ENCODE measurements at places on chromosomes 5 and 9. TPM values are rescaled to one million over a fixed set of nuclear protein-coding genes. Genes with fewer than 3 reads are reported as not detected.

DNA sequence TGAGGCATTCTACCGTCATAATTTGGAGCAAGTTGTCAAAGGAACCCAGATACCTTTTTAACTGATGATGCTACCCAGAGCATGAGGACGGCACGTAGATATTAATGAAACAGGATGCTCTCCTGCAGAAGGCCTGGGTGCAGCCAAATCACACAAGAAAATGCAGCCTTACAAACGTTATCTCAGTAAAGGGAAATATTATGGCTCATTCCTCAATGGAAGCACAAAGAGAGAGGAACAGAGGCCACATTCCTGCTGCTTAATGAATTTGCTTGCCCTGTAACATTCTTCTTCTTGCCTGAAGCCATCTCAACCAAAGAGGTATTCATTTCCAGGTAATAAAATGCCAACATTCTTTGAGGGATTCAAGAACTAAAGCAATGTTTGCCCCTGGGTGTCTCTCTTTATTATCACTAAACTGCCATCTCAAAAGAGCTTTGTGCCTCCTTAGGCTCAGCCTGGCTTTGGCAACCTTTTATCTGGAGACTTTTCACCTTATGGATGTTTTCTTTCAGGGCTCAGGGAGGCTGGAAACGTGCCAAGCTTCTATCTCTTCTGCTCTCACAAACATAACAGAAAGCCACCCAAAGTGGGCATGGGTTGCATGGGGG is 92.9 kb downstream of the TNC start:
- DNase-seq = peak; percentile 52

GRCh38 chr5:18068826-18069225 is 434.6 kb downstream of the TAF11L14 start:
- no peak for DNase-seq

- no peak for DNase-seq
Observed at GRCh38 chr5:130514984-130515690, 610.9 kb downstream of the CHSY3 start.

DNA sequence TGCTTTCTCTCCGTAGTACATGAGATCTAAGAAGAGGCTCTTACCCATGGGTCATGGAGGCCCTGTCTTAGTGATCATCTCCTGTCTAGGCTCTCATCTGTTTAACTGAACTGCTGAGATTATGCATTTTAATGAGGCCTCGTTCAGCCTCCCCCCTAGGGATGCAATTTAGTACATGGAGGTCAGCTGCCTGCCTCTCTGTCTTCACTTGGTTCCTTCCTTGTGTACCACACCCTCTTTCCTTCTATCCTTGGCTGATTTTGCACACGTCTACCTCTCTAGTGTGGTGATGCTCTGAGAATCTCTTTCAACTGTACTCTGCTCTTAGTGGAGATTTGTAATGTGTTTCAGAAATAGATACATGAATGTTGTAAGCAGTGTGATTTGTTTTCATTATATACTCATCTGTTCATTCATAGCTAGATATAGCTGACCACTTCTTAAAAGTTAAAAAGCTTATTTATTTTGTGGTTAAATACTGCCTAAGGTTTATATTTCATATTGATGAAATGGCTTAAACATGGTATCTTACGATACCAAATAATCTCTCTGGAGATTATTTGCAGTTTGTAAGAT is 3.5 kb upstream of the ACTBL2 start:
- DNase-seq = no peak

The NINJ1 gene
- 35.6 TPM for total RNA-seq

The ENTPD2 gene
- total RNA-seq = 3.4 TPM

DNA sequence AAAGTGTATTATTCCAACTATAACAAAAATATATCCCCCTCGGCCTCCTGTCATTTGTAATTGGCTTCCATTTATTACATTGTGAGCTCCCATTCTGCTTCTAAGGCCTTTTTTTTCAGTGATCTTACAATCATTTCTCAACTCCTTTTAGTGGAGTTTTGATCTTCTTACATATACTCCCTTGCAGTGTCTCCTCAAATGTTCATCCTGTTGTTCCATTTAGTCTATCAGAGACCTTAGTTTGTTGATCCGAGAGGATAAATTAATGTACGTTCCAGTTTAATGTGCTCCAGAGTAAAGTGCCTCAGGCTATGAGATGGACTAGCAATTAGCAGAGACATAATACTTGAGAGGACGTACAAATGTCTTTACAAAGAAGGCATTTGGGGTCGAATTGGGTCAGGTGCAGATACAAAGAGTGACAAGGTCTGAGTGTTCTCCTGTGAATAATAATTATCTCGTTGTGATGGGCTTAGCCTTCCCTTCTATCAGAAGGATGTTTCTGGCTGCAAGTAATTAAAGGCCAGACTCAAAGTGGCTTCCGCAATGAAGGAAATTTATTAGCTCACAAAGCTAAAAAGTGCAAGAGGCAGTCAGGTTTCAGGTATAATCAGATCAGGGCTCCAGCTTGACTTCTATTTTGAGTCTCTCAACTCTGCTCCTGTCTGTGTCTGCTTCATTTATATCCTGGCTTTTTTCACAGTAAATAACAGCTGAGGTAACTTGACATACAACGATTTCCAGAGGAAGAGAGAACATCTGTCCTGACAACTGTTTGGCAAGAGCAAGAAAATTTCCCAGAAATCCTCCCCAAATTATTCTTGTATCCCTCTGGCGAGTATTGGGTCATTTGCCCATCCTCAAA is 30.1 kb downstream of the ARRDC3 start:
- no peak for DNase-seq

- DNase-seq = no peak
Observed at GRCh38 chr5:172979778-172980177, 3.8 kb upstream of the ATP6V0E1 start.

The SLC34A3 gene
- 0.19 TPM for total RNA-seq

The GLIPR2 gene
- 1.9 TPM for total RNA-seq

DNA sequence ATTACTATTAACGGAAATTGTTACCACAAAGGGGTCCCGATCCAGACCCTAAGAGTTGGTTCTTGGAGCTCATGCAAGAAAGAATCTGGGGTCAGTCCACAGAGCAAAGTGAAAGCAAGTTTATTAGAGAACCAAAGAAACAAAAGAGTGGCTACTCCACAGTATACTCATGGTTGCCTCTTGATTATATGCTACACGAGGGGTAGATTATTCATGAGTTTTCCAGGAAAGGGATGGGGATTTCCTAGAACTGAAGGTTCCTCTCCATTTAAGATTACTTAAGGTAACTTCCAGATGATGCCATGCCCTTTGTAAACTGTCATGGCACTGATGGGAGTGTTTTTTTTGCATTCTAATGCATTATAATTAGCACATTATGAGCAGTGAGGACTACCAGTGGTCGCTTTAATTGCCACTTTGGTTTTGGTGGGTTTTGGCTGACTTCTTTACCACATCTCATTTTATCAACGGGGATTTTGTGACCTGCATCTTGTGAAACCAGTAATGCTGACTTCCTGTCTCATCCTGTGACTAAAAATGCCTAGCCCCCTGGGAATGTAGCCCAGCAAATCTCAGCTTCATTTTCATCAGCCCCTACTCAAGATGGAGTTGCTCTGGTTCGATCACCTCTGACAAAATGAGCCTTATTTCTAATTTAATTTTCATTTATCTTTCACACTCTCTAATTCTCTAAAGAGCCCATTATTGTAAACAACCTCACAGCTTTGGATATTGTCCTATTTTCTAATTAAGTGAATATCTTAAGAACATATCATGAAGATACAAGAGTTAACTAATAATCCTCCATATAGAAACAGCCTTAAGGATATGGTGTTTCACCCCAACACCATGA is 336.3 kb downstream of the RASEF start:
- no peak for DNase-seq

DNA sequence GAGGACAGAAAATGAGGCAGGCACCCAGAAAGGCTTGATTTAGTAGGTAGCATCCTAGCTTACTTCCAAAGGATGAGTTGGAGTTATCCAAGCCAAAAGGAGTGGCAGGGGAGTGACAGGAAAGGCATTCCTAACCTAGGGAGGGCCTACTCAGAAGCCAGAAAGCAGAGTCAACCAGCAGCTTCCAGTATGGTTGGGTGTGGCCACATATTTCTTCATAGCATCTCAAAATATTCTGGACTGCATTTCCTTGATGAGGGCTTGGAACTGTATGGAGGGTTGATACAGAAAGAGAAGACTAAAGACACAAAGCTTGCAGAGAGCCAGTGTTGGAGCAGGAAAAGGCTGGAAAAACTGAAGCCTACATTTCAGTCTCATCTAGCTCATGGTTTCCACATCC is 656.8 kb upstream of the DMAC1 start:
- DNase-seq = no peak

GRCh38 chr5:95440825-95441224 is 49.7 kb downstream of the FAM81B start:
- DNase-seq = no peak

GRCh38 chr9:130437011-130437789 is 7.6 kb upstream of the ASS1 start:
- DNase-seq = no peak

The NIPAL4 gene
- total RNA-seq = 0.86 TPM

The UBE2QL1 gene
- total RNA-seq = not detected

GRCh38 chr9:102445181-102445747 is 549.9 kb upstream of the CYLC2 start:
- no peak for DNase-seq

GRCh38 chr5:109767997-109768396 is 78.3 kb downstream of the MAN2A1 start:
- DNase-seq = no peak

DNA sequence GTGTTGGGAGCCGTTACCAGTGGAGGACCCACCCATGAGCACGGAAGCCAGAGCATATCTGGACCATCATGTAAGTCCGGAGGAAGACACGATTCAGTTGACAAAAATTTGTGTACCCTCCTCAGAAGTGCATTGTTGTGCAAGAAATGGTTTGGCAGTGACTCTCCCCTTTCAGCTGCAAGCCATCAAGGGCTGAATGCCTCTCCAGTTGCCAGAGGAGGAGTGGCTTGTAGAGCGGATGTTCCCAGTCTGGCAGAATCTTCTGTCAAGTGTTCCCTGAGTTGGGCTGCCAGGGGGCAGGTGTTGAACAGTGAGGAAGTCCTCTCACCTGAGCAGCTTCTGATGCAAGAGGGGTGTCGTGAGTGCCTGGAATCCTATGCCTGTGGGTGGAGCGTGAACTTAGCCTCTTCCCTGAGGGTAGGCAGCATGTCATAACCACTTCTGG is 27.6 kb upstream of the CDKN2AIPNL start:
- DNase-seq = peak; percentile 75

The GPSM1 gene
- 26.5 TPM for total RNA-seq

The TXNDC8 gene
- not detected for total RNA-seq

- DNase-seq = no peak
Observed at GRCh38 chr5:100800562-100800961, 102.5 kb downstream of the ST8SIA4 start.

- no peak for DNase-seq
Observed at GRCh38 chr5:153672347-153673090, 182.0 kb downstream of the GRIA1 start.

The SOHLH1 gene
- total RNA-seq = 44.9 TPM

DNA sequence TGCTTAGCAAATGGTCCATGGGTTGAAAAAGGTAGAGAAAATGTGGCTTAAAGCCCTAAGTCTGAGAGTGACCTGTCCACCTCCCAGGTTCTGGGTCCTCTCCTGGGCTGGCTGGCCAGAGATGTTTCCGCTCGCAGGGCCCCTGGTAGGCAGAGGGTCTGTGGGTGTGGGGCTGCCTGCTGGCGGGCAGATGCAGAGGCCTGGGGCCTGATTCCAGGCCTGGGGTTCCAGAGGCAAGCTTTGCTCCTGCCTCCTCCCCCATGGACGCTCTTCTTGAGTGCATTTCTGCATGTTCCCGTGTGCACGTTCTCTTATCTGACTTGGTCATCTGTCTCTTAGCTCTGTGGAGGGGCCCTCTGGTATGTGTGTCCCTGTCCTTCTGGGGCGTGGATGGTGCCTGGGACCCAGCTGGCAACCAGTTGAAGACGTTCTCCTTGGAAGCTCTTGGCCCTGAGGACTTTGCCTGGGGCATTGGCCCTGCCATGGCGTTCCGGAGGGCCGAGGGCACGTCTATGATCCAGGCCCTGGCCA is 3.8 kb downstream of the MIGA2 start:
- DNase-seq = no peak

- no peak for DNase-seq
Observed at GRCh38 chr5:73125289-73125688, 4.9 kb downstream of the TMEM171 start.

The NUTM2G gene
- not detected for total RNA-seq

GRCh38 chr9:133769511-133770075 is 31.4 kb upstream of the SARDH start:
- DNase-seq = peak; percentile 25

The TRIM7 gene
- total RNA-seq = 1.0 TPM

GRCh38 chr5:142246-142810 is 49.0 kb upstream of the LRRC14B start:
- no peak for DNase-seq

DNA sequence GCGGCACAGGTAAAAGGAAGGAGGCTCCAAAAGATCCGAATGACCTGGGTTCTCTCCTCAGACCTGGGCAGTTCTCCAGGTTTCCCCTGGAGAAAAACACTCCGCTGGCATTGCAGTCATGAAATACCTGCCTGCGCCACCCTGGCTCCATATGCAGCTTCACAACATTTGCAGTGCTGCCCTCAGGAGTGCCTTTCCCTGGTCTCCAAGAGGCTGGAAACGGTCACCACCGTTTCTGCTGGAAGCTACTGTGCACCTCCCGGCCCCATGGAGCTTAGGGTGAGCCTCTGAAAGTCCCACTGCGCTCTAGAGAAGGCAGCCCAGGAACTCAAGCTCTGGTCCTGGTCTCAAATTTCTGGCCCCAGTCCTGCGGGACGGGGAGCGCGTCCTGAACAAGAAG is 670 bp downstream of the UGT3A1 start:
- no peak for DNase-seq

DNA sequence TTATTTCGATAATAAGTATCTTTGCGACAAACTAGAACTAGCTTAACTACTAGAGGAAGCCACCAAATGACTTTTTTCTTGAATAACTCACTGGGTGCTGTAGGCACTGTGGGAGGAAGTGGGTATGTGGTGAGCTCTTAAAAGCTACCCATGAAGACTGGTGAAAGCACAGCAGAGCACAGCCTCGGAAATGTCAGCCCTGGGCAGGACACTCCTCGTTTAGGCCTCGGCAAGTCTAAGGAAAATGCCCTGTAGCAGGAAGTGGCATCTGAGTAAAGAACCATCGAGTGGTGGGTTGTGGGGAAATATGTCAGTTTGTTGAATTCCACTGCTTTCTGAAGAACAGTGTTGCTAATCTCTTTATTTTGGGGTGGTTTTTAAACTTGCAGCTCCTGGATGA is 44.0 kb upstream of the NCS1 start:
- DNase-seq = no peak

GRCh38 chr5:54742417-54742891 is 224.9 kb downstream of the SNX18 start:
- DNase-seq = peak; percentile 41

All from Caco-2 (cell line).